ENCODE measurements at places on chromosomes 3 and 15. TPM values are rescaled to one million over a fixed set of nuclear protein-coding genes. Genes with fewer than 3 reads are reported as not detected.

DNA sequence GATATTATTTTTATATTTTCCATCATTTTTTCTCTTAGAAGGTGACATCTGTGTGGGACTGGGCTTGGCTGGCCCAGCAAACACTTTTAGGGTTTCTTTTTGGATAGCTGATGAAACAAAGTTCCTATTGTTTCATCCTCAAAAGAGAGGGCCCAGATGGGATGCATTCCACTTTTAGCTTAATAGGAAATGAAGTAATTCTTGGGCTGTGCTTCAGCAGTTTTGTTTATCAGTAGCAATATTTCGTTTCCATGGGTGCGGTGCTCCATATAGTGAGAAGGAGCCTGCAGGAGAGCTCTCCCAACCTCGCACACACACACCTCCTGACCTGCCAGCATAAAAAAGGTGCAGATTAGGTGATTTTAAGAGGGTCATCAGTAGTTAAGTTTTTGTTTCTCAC lies 147.5 kb downstream of the AKAP13 start:
- peak; percentile 77 for DNase-seq

DNA sequence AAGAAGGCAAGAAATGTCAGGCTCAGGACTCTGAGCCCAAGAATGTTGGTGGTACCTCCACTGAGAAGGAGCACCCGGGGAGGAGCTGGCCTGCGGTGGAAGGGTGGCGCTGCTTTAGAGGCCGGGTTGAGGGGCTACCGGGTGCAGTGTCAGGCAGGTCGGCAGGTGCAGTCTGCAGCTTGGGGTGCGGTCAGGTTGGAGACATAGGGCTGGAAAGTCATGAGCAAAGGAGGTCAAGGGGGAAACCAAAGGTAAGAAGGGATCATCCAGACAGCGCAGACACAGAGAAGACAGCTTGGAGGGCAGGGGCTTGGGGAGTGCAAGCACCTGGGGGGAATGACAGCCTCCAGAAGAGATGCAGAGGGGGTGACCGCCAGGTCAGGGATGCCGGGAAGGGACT lies 274.4 kb upstream of the LYSMD4 start:
- no peak for DNase-seq

DNA sequence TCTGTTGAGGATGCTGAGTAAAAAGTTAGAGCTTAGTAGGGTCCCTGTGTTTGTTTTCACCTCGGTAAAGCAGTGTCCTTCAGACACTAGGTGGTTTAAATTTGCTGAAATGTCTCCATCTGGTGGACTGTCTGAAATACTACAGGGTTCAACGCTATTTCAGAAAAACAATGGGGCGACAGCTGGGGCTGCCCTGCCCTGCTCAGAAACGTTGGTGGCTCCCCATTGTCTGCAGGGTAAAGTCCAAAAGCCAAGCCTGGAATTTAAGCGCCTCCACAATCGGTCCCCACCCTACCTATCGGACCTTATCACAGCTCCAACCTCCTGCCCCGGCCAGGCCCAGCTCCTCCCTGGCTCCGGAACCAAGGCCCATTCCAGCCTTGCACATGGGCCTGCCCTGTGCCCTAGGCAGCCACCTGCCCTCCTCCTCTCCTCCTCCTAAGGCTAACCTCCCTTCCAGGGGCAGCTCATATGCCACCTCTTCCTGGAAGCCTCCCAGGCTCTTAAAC lies 4.3 kb upstream of the TSEN2 start:
- DNase-seq, result no peak

DNA sequence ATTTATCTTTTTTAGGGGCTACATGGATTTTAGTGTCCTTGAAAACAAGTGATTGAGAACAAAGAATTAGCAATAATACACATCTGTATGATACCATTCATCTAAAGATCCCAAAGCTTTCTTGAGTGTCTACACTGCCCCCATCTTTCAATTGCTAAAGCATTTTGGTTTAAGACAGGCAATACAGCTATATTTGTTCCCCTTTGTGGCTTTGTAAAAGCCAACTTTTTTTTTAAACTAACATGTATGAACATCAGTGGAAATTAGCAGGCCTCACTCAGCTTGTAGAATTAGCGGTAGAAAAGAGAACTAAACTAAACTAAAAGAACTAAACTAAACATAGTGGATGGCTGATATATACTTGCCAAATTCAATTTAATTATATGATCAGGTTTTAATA lies 449.6 kb downstream of the MECOM start:
- DNase-seq, result no peak

DNA sequence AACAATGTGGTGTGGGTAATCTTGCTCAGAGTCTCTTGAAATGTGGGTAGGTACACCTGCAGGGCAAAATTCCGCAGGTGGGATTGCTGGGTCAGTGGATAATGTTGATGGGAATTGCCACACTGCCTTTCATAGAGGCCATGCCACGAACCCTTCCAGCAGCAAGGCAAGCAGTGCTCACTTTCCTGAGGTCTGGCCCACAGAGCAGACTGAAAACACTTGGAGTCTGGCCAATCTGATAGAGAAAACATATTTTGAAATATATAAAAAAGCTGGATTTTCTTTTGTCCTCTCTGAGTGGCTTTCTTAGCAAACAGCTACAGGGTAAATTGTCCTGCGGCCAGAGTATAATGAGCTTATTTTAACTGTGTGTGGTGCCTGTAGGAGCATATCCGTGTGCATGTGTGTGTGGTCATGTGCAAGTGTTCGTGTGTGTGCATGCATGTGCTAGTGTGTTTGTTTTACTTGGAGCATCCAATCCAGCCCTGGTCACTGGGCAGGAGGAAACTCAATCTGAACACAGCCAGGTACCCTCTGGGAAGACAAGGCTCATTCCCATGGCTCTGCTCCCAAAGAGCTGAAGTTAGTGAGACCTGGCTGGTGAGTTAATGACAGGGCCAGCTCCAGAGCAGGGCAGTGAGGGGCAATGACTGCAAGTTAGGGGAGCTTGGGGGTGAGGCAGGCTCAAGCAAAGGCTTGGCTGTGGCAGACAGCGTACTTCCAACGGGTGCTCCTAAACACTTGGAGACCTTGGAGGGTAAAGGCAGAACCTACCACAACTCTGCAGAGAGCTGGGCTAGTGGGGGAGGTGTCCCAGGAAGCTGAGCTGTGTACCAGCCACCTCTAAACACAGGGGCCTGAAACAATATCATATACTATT lies 91.3 kb downstream of the PLXNA1 start:
- DNase-seq, result no peak

DNA sequence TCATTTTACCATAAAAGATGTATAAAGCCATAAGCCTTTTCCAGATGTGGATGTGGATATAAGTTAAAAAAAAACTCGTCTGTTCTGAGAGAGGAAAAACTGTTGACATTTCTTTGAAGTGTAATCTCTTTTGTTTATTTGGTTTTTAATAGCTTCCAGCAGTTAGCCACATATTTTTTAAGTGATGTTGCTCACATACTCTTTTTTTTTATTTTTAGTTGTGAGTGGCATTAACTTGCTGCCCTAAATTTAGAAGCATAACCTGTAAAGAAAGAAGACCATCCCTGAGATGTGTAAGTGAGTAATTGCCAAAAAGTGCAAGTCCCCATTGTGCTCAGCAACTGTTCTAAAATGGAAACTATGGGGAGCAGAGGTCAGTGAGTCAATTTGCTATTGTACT lies 415.9 kb upstream of the MDFIC2 start:
- DNase-seq, result no peak

DNA sequence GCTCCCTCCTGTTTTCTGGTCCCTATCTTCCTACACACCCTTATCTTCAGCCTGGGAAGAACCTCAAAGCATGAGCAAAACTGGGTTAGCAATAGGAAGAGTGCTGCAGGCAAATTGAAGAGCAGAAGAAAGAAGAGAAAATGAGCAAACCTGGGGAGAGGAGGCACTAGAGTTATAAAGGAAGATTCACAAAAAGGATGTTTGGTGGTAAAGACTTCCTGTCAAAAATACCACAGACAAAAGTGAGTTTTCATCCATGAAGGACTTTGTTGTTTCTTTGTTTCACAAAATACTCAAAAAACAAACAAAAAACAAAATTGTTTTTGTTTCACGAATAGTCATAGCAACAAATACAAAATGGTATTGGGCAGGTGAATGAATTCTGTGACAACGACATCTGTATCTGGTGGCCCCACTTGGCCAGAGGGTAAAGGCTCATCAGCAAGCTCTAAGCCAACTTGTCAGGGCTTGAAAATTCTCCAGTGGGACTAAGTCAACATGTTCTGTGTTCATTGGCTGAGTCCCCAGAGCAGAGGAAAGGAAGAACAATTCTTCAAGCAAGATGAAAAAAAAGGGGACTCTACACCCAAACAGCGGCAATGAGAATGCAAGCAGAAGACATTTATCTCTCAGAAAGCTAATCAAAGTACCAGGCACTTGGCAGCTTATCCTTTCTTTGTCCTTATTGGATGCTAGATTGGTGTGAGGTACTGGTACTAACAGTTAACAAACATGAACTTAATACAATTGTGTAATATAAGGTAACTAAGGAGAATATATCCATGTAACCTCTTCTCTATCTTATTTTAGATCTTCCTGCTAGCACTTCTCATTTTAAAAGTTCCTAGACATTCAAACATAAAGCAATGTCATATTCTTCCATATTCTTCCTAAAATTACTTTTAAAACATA lies 9.7 kb downstream of the ATP8B4 start:
- DNase-seq, result no peak

DNA sequence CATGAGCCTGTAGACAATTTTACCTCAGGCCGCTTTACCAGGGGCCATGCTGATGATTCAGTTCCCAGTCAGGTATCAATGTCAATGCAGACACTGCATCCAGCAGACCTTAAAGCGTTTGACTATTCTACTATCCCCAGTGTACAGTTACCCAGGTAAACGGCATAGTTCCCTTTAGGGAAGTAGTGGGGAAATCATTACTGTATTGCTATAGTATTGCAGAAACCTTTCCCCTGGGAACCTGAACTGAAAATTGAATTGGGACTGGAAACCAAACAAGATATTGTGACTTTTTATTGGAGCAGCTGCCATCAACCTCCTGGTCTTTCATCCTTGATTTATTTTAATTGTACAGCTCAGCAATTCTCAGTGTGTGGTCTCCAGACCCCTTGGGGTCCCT lies 6.6 kb upstream of the INAFM2 start:
- no peak for DNase-seq

GRCh38 chr3:136008221-136008620 lies 42.7 kb downstream of the PPP2R3A start:
- DNase-seq, result no peak

- no peak for DNase-seq
Observed at GRCh38 chr3:69458803-69459365, 73.0 kb upstream of the FRMD4B start.

- DNase-seq, result no peak
Observed at GRCh38 chr3:178107804-178108203, 428.4 kb upstream of the KCNMB2 start.

DNA sequence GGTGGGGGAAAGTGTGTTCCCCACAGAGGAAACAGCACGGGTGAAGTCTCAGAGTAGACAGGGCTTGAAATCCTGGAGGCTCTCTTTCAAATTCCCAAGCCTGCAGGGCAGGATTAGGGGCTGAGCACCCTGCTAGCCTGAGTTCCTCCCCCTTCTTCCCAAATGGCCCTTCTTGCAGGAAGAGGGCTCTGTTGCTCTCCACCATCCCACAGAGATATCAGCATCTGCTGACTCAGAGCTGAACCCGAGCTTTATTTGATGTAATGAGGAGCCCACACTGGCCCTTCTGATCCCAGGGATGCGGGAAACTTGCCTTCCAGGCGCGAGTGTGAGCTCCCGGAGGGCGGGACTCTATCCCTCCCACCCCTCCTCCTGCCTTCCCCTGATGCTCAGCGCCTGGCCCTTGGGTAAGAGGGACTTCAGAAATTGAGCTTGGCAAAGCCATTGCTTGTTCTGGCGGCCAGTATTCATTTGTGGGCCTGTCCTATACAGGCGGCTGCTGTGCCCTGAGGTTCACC lies 1.4 kb upstream of the STRA6 start:
- DNase-seq, result no peak

- DNase-seq, result no peak
Observed at GRCh38 chr3:37566730-37567129, 294.9 kb upstream of the CTDSPL start.

DNA sequence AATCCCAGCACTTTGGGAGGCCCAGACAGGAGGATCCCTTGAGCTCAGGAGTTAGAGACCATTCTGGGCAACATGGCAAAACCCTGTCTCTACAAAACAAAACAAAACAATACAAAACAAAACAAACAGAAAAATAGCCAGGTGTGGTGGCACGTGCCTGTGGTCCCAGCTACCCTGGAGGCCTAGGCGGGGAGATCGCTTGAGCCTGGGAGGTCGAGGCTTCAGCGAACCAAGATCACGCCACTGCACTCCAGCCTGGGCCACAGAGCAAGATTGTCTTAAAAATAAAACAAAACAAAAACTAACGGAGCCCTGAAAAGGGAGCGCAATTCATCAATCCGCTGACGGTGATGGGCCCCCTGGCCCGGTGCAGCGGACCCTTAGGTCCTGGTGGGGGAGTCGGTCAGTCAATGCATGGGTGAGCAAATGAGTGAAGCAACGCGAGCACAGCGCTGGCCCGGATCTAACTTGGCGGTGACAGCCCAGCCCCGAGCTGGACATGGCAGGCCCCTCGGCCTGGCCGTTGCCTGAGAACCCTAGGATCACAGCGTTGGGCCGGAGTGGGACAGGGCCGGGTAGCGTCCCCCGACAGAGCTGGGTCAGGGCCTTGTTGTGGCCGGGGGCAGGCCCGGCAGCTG lies 52.4 kb upstream of the BLM start:
- peak; percentile 55 for DNase-seq

GRCh38 chr15:35173444-35174118 lies 88.5 kb upstream of the NANOGP8 start:
- no peak for DNase-seq

GRCh38 chr3:128040660-128041059 lies 11.6 kb upstream of the SEC61A1 start:
- DNase-seq, result no peak

DNA sequence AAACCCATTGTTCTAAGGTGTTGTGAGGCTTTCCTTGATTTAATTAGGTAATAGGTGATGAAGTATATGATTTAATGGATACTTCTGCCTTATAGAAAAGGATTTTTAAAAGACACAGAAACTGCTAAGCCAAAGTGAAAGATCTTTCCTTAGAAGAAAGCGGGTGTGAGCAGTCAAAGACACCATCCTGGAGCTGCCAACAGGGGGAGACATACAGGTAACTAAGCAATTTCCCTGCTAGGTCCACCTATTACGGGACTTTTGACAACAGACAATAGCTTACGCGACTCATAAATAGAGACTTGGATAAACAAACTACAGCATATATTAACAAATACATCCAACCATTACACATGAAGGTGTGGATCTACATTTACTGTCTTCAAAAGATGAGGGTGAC lies 669.5 kb downstream of the SQOR start:
- no peak for DNase-seq

INAFM2 gene
- polyA plus RNA-seq, result 15.6 TPM

CD96 gene
- 2.0 TPM for polyA plus RNA-seq

MASP1 gene
- polyA plus RNA-seq, result 8.7 TPM

LMCD1 gene
- 26.4 TPM for polyA plus RNA-seq

TOPAZ1 gene
- polyA plus RNA-seq, result not detected

RHOV gene
- 1.7 TPM for polyA plus RNA-seq

GOLGA6D gene
- polyA plus RNA-seq, result 0.57 TPM

PLA2G4E gene
- polyA plus RNA-seq, result not detected
